MG63 (cell line): ENCODE measurements at places on chromosomes 1 and 21. TPM values are rescaled to one million over a fixed set of nuclear protein-coding genes. Genes with fewer than 3 reads are reported as not detected.

C1orf105 gene
- total RNA-seq, result not detected in 2 replicates

DNA sequence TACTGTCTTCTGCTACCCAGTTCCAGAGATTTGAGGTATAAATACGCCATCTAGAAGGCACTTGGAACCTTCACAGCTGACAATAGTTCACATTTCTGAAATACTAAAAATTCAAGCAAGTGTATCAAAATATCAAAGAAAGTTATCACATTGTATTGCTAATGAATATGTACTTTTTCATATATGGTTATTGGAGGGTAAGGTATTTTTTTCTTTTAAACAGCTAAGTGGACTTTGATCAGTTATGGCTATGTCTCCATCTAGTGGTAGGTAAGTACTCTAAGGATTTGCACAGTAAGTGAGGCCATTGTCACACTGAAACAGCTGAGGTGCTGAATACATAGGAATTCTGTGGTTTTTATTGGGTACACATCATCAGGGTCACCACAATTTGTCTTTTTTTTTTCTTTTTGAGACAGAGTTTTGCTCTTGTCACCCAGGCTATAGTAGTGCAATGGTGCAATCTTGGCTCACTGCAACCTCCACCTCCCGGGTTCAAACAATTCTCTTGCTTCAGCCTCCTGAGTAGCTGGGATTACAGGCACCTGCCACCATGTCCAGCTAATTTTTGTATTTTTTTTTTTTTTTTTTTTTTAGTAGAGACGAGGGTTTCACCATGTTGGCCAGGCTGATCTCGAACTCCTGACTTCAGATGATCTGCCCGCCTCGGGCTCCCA, 49.1 kb upstream of the CR2 start:
- DNase-seq, result no peak

S100B gene
- not detected in 2 replicates for total RNA-seq

DNA sequence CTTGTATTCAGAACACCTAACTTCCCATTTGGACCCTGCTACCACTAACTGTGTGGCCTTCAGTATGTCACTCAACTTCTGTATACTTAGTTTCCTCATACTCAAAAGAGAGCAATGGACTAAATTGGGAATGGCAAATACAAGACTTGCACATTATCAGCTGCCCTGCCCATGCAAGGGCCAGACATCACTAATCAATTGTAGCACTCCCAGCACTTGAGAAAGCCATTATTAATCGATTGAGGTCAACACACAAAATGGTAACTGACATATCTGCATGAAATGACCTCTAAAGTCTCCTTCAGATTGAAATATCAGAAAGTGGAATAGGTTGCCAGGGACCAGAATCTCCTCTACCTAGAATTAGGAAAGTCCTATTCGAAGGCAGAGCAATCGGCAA, 59.2 kb downstream of the MT1HL1 start:
- no peak for DNase-seq

ORC1 gene
- total RNA-seq, result 16.0 and 23.1 TPM in 2 replicates

DNA sequence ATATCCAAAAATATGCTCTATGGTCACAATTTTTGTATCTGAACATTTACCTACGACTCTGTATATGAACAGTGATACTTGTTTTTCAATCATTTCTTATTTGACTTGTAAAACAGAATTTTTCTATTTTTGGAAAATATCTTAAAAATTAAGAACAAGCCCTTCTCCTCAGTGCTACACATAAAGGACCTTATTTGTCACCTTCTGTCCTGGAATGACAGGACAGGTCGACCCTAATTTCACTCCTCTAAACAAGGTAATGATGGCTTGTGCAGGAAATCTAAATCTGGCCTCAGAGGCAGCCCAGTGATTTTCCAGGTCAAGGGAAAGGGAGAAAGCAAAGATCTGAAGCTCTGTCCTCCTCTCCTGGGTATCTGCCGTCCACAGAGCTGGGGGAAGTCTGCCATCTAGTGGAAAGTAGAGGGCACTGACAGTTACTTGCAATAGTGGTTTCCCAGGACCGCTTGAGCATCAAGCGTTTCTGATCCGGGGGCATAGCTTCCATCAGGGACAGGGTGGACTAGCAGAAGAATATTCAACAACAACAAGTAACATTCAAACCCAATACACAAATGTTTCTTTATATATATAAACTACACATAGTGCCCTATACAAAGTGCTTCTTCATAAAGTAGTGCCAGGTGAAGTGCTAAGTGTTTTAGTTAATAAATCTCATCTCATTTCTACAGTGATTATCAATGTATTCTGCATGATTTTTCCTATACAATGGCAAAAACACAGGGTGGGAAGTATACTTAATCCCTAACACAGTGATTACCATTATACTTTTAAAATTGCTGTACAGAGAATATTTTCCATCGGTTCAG, 74.6 kb downstream of the SLC25A24 start:
- peak; percentile 65 for DNase-seq
